ENCODE measurements at places on chromosomes 11 and 22.

- no peak for DNase-seq
Measured at GRCh38 chr11:64232182-64232966, 2.0 kb upstream of the VEGFB start.

GRCh38 chr22:46803031-46803880 lies 40.8 kb downstream of the TBC1D22A start:
- DNase-seq, result peak; percentile 77

DNA sequence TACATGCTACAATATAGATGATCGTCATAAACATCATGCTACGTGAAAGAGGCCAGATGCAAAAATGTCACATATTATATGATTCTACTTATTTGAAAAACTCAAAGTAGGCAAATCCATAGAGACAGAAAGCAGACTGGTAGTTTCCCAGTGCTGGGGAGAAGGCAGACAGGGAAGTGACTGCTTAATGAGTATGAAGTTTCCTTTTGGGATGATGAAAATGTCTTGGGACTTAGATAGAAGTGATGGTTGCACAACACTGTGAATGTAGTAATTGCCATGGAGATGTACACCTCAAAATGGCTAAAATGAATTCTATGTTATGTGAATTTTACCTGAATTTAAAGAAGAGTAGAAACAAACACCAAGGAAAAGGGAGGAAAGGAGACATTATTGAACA lies 45.2 kb upstream of the EHF start:
- no peak for DNase-seq

GRCh38 chr11:86675017-86675416 lies 2.6 kb upstream of the ME3 start:
- DNase-seq, result no peak

GRCh38 chr11:15621565-15621964 lies 506.8 kb downstream of the INSC start:
- peak; percentile 63 for DNase-seq
